ENCODE measurements at places on chromosomes 6 and 20. TPM values are rescaled to one million over a fixed set of nuclear protein-coding genes. Genes with fewer than 3 reads are reported as not detected.
A peak's percentile ranks its signal among the peaks of the same experiment; 100 is the strongest.

- DNase-seq = peak; percentile 23
Observed at GRCh38 chr20:35767683-35768481, 3.9 kb upstream of the PHF20 start.

The ERMARD gene
- total RNA-seq = 16.7 TPM

DNA sequence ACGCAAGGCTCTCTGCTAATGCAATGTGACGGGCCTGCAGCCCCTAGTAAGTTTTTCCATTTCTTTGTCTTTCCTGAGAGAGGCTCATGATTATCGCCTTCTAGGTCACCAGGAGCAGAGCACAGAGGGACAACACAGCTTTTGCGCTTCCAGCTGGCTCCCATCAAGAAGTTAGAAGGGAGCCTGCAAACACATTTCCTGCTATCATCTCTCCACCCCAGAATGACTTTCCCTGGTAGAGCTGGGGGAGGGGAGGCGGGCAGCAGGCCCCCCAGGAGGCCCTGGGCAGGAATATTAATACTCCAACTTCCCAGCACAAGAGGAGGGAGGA lies 35.7 kb upstream of the CCDC167 start:
- DNase-seq = no peak

The TFAP2C gene
- total RNA-seq = not detected

The THBD gene
- total RNA-seq = 0.99 TPM

The SERINC1 gene
- 314 TPM for total RNA-seq
